ENCODE measurements at places on chromosomes 1 and 21.

DNA sequence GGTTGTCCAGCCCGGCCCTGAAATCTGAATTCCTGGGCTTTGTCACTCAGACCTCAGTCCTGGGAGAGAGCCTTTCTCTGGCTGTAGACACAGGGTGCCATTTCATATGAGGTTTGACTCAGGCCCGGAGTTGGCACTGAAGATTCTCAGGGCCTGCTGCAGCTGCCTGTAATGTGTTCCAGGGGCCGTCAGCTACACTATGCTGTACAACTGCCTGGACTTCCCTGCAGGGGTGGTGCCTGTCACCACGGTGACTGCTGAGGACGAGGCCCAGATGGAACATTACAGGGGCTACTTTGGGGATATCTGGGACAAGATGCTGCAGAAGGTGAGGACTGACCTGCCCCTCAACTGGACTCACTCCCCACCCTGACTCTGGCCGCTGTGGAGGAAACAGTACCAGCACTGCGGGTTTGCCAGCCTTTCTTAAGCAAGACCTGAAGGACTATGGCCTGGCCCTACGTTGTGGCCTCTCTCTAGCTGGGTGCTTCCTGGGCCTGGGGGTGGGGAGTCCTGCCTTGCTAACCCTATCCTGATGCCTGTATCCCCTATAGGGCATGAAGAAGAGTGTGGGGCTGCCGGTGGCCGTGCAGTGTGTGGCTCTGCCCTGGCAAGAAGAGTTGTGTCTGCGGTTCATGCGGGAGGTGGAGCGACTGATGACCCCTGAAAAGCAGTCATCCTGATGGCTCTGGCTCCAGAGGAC, 18.9 kb downstream of the FAAH start:
- no peak for DNase-seq

- DNase-seq = peak; percentile 100
These were observed at the start of gene ASH1L for GRCh38 chr1:155562581-155563376. TSS of gene ASH1L (minus strand) at chr1:155562803. CDS start at chr1:155521519, 41,284 bp downstream.

DNA sequence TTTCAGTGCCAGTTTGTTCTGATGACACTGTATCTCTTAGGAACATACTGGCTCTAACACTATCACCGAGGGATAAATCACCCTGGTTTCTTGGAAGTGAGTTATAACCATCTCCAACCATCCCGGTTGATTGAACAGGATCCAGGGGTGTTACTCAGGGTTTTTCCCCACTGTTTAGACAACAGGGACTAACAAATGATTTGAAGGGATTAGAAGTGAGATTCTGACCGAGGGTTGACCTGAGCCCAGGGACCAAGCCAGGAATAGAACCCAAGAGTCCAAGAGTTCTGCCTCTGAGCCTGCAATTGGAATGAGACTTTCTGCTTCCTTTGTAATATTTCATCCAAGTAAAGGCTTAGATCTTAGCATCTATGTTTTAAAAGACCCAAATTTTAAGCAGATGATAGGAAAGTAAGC, 154.0 kb downstream of the DHRS3 start:
- DNase-seq = no peak

DNA sequence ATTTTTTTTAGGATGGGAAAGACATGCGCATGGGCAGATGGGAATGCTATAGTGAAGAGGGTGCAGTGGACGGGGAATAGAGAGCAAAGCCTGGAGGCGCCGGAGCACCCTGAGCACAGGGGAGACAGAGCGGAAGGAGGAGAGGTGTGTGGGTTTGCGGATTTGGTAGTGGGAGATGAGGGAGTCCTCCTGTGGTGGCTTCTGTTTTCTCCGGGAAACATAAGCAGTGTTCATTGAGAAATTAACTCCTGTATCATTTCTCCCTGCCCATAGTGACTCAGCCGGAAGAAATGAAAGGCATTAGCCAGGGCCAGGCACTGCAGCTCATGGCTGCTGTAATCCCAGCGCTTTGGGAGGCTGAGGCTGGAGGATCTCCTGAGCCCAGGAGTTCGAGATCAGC, 4.7 kb upstream of the PTPRF start:
- no peak for DNase-seq

- no peak for DNase-seq
These were observed 101.7 kb upstream of the HAO2 start for GRCh38 chr1:119266858-119267257.

- no peak for DNase-seq
These were observed 8.2 kb downstream of the BMP8A start for GRCh38 chr1:39499668-39500067.

DNA sequence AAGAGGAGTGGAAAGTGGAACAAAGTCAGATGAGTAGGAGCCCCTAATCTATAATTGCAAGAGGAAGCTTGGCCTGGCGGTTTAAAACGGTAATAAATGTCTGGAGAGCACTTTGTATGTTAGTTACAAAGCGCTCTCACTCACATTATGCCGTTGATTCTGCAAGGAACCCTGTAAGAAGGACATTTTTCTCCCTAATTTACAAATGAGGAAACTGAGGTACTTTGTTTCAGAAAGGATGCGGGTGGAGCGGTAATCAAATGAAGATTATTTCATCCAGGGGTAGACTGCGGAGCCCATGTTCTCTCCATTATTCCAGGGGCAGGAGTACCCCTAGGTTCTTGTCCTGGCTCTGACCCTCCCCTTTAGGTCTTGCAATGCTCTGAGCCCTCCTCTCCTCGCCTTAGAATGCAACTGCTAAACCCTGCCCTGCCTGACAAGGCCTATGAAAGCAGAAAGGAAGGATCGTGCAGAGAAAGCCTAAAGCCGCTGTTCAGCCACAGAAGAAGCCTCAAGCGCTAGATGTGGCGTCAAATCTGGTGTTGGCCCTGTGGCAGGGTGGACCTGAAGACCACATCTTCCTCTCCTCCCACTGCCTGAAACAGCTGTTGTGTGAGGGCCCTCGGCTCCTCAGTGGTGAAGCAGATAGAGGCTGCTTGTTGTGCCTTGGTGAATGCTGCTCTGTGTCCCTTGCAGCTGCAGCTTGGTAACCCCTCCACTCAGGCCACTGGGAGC, 588 bp upstream of the PACC1 start:
- DNase-seq = peak; percentile 84

GRCh38 chr1:180928331-180929230, 15.9 kb downstream of the KIAA1614 start:
- DNase-seq = no peak

DNA sequence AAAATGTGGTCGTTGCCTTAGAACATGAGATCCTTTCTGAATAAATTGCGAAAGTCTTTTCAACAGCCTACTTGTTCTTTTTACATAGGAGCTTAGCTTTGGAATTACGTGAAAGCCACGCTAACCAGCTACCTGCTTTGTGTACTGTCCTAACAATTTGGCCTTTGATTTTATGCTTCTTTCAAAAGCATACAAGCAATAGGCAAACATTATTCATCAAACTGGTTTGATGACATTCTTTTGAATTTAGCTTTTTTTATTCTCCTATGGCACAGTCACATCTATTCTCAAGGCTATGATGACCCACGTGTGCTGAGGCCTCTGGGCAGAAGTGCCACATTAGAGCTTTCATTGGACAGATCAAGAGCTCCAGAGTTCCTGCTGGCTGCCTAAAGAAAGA, 178.0 kb upstream of the DPT start:
- no peak for DNase-seq

DNA sequence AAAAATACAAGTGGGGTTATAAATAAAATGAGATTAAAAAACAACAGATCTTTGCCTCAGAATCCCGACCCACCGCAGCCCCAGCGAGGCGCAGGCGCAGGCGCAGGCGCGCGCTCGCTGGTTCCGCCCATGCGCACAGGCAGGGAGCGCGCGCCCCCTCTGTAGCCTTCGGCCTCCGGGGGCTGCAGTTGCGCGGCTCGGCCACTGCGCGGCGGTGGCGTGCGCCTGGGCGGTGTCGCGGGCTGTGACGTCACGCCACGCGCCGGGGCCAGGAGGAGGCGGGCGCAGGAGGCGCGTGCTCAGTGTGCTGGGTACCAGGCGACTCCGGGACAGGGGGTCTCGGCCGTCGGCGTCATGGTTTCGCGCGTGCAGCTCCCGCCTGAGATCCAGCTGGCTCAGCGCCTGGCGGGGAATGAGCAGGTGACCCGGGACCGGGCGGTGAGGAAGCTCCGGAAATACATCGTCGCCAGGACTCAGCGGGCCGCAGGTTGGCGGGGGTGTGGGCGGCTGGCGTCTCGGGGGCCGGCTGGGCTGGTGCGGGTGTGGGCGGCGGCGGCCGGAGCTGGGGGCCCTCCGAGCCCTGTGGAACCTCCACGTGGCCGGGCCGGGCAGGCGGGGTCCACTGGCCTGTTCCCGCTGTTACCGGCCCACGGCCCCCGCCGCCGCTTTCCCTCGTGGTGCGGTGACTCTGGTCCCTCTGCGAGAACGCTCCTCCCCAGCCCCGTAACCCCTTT, at the start of gene RRP1:
Gene RRP1, plus strand, starts transcription at position 302 of the 734 bp plus-strand sequence. Its CDS starts 53 bp downstream, at position 355.
- DNase-seq = peak; percentile 84

GRCh38 chr1:24540906-24541710, 14.8 kb upstream of the NCMAP start:
- DNase-seq = no peak

DNA sequence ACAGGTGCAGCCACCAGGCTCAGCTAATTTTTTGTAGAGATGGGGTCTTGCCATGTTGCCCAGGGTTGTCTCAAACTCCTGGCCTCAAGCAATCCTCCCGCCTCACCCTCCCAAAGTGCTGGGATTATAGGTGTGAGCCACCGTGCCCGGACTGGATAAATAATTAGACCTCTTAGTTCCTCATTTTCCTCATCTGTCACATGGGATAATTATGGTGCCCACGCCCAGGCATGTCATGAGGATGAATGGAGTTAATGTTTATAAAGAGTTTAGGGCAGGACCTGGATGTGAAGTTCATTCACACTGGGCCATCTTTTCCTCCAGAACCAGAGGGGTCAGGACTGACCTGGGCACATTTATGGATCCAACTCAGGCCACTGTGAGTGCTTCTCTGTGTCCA, 23.7 kb downstream of the PADI3 start:
- DNase-seq = no peak

GRCh38 chr1:3690282-3691065, 38.2 kb downstream of the TP73 start:
- DNase-seq = no peak

DNA sequence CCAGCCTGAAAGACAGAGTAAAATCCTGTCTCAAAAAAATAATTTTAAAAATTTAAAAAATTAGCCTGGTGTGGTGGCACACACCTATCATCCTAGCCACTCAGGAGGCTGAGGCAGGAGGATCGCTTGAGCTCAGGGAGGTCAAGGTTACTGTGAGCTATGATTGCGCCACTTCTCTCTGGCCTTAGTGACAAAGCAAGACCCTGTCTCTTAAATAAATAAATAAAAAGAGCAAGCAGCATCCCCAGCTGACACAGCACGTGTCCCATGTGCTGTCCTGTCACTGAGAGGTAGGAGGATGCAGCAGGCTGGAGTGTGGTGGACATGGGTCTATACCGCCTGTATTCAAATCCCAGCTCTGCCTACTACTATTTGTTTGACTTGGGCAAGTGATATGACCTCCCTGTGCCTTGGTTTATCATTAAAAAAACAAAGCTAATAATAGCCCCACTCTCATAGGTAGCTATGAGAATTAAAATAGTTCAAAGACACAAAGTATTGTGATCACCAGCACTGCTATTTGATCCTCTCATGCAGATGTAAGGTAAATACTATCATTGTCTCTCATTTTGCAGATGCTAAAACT, 22.2 kb upstream of the ECE1 start:
- no peak for DNase-seq

- DNase-seq = no peak
These were observed 2.4 kb upstream of the BRWD1 start for GRCh38 chr21:39315603-39316445.

DNA sequence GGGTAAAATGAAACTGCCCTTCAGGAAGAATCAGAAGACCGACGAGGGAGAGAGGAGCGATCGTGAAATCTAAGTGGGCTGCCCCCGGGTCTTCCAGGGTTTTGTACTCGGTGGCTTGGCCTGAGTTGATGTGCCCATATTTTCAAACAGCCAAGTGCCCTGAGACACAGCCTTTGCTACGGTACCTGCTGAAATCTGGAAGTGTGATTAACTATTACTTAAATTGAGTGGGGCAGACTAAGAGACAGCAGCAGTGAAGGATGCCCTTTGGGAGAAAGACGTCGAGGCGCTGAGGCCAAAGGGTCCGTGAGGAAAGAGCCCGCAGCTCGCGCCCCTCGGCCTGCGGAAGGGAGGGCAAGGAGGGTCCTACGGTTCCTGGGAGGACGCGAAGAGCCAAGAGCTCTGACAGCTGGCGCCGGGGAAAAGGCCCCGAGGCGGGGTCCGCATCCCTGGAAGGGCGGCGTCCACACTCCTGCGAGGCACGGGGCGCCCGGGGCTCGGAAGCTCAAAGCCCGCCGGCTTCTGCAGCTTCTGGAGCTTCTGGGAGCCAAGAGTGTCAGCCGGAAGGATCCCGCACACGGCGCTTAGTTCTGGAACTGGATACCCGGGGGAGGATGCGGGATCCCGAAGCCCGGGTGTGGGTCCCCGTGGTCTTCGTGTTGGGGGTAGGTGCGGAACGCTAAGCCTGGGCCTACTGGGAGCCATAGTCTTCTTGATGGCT, 15.4 kb upstream of the RNU1-4 start:
- DNase-seq = no peak

GRCh38 chr1:23020706-23021405, 1.6 kb downstream of the KDM1A start:
- DNase-seq = no peak

GRCh38 chr1:179190861-179191260, 38.6 kb downstream of the ABL2 start:
- no peak for DNase-seq

- no peak for DNase-seq
These were observed 177.5 kb downstream of the ZZZ3 start for GRCh38 chr1:77504986-77505385.

GRCh38 chr1:18001725-18002124, 105.9 kb upstream of the IGSF21 start:
- no peak for DNase-seq

- DNase-seq = no peak
These were observed 2.1 kb upstream of the RD3 start for GRCh38 chr1:211493876-211494653.

- DNase-seq = no peak
These were observed 38.7 kb downstream of the TTC13 start for GRCh38 chr1:230939806-230940489.

GRCh38 chr1:12152113-12152891, 14.5 kb upstream of the TNFRSF1B start:
- DNase-seq = no peak

DNA sequence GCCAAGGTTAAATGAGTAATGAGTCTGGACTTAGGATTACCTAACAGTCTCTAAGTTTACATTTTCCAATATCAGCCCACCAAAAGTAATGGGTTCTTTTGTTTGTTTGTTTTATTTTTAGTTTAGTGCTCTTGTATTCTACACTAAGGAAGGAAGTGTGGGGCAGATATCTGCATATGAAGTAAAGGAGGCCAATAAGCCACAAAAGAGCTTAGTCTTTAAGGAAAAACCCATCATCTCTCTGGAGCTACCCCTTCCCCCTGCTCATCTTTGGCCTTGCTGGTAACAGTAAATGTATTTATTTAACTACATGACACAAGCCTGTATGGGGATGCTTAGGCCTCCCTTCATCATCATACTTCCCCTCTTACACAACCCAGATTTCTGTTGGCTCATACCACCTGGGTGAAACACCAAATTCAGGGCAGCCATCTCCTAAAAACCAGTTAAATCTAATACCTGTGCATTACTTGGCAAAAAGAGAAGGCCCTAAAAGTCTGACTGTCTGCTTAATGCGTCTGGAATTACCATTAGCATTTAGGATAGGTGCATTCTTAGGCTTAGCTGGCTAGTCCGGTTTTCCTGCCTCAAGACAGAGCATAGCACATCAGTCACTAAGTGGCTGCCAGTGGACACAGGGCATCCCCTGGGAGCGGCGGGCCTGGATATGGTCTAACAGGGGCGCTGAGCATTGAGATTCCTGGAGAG, 96.8 kb upstream of the ADGRL2 start:
- DNase-seq = no peak

GRCh38 chr1:41844255-41844654, 74.5 kb downstream of the HIVEP3 start:
- DNase-seq = no peak
